Mammary epithelial cell (primary cell): ENCODE measurements at places on chromosomes 1 and 21. TPM values are rescaled to one million over a fixed set of nuclear protein-coding genes. Genes with fewer than 3 reads are reported as not detected.

Gene RSPH1
- polyA plus RNA-seq: 0.35 TPM

DNA sequence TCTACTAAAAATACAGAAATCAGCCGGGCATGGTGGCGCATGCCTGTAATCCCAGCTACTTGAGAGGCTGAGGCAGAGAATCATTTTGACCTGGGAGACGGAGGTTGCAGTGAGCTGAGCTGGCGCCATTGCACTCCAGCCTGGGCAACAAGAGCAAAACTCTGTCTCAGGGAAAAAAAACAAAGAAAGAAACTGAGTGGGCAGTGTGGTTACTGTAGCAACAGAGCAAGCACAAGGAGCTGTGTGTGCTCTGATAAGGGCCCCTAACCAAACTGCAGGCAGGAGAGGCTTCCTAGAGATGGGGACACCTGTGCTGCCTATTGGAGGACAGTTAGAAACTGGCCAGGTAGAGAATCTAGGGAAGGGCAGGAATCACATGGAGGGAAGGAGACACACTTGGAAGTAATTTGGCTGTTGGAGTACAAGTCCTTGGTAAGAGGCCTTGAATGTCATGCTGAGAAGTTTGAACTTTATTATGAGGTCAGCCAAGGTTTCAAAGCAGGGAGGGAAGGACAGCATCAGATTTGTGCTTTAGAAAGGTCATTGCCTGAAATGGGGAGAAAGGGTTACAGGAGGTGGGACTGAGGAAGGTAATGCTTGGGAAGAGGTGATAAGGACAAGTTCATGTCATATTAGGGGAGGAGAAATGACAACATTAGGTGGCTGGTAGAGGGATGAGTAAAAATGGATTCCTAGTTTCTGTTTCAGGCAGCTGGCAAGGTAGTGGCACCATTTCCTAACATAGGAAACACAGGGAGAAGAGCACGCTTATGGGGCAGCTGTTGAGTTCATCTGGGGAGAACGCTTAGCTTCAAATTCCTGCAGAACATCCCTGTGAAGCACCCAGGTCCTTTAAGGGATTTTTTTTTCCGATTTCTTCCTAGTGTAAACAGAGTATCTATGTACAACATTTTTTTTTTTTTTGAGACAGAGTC, 69.2 kb upstream of the ARTN start:
- DNase-seq: no peak

DNA sequence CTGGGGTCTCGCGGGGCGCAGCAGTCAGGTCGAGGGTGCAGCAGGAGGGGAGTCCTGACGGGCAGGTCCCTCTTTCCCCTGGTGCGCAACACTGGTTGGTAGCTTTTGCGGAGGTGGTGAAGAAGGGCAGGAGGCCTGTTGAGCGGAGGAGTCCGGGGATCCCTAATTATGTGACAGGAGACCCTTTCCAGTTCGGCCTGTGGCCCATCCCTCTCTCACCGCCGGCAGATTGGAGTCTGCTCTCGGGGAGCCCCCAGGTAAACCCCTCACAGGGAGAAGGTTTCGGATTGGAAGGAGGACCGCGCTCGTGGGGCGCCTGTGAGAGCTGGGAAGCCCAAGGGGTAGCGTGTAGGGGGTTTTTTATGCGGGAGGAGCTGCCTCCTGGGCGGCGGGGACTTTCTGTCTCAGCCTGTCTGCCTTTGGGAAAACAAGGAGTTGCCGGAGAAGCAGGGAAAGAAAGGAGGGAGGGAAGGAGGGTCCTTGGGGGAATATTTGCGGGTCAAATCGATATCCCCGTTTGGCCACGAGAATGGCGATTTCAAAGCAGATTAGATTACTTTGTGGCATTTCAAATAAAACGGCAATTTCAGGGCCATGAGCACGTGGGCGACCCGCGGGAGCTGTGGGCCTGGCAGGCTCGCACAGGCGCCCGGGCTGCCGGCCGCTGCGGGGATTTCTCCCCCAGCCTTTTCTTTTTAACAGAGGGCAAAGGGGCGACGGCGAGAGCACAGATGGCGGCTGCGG, 9.5 kb downstream of the SIM2 start:
- no peak for DNase-seq

- no peak for DNase-seq
Measured at GRCh38 chr1:8604041-8604945, 213.1 kb downstream of the RERE start.

DNA sequence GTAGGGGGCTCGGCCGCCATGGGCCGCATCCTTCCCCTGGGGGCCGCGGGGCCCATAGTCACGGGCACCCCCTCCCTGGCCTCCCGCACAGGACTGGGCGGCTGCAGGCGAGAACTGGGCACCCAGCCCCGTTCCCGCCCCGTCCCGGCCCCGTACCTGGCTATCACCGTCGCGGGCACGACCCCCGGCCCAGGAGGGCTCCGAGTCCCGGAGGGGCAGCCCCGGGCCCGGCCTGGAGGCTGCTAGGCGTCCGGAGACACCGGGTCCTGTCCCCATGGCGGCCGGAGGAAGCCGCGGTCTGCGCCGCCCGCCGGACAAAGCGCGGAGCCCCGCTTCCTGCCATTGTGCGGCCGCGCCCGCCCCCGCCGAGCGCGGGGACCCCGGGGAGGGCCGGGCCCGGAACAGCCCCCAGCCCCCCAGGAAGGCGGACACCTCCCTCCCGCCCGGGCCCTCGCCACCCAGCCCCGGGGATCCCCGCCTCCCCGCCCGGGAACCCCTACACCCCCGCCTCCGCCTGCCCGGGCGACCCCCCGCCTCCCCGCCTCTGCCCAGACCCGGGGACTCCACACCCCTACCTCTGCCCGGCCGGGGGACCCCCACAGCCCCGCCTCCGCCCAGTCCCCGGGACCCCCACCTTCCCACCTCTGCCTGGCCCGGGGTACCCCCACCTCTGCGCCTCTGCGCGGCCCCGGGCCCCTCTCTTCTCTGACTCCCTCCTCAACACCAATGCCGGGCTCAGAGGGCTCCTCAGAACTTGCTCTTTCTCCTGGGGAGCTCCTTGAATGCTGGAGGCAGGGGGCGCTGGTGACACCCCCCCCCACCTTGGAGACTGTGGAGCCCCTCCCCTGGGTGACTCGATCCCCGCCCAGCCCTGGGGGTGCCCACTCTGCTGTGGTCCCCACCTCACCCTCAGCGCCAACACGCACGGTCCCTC, 6.0 kb downstream of the PLEKHG5 start:
- DNase-seq: no peak

DNA sequence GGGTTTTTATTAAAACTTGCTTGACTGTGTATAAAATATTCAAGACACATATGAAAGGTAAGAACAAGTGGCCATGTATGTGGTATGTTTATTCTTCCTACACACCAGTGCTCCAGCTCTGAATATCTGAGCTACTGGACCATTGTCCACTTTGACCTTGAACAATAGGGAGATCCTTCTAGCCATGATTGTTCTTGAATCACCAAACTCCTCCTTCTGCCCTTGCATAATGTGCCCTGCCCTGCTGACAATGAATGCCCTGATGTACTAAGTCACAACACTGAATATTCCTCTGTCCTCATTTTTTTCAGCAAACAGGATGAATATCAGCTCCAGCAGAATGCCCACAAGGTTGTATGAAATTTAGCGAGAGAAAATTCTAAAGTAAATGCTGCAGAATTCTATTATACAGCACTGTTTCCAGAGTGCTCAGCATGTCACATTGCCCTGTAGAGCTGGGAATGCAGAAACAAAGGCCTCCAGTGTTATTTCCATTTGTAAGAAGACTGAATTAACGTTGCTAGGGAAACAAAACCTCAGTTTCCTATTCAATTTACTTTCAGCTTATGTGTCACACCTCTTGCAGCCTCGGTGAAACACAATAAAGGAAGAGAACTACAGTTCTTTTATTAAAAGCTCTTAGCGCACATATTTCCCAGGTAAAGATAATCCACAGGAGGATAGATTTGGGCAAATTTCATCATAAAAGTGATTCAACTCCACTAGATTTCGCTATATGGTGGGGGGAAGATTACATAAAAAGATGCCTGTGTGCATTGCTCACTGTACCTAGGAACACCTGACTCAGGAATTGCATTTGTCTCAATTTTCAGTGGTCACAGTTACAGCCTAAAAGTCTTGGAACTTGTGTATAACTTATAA, 187.4 kb upstream of the ATP1B1 start:
- DNase-seq: peak; percentile 86

GRCh38 chr21:34504595-34504994, 7.4 kb downstream of the KCNE1 start:
- DNase-seq: no peak

Gene CD1C
- not detected for polyA plus RNA-seq

- DNase-seq: no peak
Measured at GRCh38 chr1:118563981-118564951, 379.2 kb upstream of the SPAG17 start.

Gene RPS27
- 1,814 TPM for polyA plus RNA-seq

DNA sequence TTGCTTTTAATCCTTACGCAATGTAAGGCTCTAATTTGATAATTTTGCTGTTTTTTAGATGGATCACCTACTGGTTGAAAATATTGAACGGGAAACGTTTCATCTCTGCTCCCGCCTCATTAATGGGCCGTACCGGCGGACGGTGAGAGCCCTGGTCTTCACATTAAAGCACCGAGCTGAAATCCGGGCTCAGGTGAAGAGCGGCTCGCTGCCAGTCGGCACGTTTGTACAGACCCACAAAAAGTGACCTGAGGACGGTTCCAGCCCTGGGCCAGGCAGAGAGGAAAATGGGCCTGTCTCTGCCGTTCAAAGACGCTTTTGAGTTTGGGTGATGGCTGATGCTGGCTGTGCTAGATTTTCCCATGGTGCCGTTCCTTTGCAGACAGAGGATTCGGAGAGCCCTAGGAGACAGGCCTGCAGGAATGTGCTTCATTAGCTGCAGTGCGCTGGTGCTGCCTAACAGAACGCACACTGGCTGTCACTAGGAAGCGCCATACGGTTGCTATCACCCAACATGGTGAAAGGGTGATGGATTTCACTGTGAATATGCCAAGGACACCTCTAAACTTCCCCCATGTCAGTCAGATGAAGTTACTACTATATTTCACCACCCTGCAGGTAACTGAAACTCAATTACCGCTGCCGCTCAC, 42.9 kb downstream of the TCEANC2 start:
- DNase-seq: no peak

Gene ADCY10
- polyA plus RNA-seq: 0.02 TPM

DNA sequence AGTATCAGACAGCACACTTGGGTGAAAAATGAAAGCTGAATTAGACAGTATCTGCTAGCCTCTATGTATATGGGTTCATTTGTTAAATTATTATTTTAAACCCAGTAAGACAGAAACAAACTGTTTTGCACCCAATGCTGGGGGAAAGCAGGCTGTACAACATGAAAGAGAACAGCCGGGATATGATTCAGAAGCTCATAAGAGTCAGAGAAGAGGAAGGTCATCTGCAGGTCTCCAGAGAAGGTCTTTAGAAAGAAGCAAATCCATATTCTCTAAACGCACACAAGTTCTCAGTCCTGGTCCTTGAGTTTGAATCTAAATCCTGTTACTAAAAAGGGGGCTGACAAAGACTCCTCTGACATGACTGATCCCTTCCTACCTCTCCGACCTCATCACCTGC, 155.1 kb downstream of the SIPA1L2 start:
- DNase-seq: no peak

DNA sequence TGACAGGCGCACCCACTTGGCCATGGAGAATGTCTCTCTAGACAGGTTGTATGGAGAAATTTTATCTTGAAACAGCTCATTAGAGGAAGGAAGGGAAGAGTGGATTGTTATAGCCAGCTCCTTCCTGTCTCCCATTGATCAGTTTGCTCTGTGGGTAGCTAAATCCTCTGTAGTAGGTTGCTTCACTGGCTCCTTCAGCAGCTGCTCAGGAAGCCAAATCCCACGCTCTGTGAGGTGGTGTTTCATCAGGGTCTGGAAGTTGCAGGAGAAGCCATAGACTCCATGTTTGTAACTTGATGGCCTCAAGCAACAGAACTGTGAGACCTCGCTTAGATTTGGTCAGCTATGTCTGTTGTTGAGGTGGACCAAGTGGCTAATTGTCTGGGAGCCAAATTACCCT, 6.8 kb upstream of the NFYC start:
- DNase-seq: no peak

- peak; percentile 77 for DNase-seq
Measured at GRCh38 chr1:217275655-217276398, 355.1 kb downstream of the GPATCH2 start.

GRCh38 chr1:3479511-3480368, 25.3 kb downstream of the ARHGEF16 start:
- DNase-seq: no peak

Gene SERTAD4
- polyA plus RNA-seq: 4.1 TPM

DNA sequence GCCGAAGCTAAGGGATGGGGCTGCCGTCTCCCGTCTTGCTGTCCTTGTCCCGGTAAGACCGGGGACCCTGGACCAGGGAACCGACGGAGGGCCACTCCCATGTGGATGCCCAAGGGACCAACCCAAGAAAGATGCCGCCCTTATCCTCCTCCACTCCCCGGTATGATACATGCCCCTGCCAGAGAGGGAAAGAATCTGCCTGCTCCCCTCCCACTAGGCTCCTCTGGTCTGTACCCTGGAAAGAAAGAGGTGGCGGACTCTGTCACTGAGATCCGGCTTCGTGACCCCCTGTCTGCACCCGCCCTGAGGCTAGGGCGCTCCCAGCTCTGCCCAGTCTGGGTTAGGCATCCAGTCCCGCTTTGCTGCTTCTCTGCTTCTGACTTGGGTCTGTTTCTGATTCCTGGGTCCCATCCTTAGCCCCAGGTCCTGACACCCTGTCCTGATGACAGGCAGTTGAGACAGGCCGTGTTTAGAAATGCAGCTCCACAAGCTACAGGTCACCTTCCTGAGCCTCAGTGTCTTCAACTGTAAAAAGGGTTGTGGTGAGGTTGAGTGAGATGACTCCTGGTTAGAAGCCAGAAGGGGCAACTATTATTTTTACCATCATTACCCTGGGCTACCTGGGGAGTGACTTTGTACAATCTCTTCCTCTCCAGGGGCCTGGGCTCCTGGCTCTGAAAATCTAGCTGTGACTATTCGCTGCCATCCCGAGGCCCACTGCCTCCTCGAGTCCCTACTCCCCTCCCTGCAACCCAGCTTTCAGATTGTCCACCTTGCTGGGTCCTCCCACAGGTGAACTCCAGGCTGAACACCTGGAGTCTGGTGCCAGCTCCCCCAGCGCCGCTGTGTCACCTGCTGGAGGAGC, 3.7 kb downstream of the MATN1 start:
- DNase-seq: no peak

DNA sequence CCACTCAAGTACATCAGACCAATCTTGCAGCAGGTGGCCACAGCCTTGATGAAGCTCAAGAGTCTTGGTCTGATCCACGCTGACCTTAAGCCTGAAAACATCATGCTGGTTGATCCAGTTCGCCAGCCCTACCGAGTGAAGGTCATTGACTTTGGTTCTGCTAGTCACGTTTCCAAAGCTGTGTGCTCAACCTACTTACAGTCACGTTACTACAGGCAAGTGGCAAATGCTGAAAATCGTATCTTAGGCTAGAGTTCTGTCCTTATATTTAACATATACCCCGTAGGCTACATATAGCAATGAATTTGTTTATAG, 12.1 kb downstream of the HIPK1 start:
- no peak for DNase-seq

- DNase-seq: no peak
Measured at GRCh38 chr1:35642471-35642955, 1.2 kb upstream of the PSMB2 start.
